ENCODE measurements at places on chromosomes 5 and 9.

DNA sequence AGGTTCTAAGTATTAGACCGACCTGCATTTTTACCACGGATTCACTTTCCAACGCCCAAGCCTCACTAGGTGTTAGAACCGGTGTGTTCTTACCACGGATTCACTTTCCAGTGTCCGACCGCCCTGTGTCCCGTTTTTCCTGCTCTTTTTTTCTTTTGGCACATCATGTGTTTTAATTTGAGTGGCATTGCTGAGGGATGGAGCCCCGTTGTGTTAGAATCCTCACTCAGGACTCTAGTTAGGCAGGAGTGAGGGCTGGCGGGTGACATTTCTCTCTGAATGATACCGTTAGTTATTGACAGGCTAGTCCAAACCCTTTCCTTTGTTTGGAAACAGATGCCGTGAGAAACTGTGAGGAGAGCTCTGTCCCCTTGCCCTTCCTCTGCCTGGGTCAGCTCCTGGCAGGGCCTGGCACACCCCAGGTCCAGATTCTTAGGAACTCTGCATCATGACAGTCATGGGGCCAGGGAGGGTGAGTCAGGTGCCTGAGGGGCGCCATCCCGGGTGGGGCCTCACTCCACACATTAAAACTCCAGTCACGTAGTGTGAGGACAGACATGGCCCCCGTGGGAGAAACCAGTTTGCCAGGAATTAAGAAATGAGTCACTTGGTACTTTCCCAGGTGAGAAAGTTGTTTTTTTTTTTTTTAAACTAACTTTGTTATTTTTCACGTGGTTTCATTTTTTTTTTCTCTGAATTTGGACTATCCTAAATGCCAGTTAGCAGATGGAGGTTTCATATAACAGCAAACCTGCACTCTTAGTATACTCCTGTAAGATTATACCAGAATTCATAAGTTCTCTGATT lies 15.8 kb downstream of the EXOC3 start:
- no peak for DNase-seq

GRCh38 chr5:67118050-67118620 lies 78.5 kb downstream of the CD180 start:
- no peak for DNase-seq

DNA sequence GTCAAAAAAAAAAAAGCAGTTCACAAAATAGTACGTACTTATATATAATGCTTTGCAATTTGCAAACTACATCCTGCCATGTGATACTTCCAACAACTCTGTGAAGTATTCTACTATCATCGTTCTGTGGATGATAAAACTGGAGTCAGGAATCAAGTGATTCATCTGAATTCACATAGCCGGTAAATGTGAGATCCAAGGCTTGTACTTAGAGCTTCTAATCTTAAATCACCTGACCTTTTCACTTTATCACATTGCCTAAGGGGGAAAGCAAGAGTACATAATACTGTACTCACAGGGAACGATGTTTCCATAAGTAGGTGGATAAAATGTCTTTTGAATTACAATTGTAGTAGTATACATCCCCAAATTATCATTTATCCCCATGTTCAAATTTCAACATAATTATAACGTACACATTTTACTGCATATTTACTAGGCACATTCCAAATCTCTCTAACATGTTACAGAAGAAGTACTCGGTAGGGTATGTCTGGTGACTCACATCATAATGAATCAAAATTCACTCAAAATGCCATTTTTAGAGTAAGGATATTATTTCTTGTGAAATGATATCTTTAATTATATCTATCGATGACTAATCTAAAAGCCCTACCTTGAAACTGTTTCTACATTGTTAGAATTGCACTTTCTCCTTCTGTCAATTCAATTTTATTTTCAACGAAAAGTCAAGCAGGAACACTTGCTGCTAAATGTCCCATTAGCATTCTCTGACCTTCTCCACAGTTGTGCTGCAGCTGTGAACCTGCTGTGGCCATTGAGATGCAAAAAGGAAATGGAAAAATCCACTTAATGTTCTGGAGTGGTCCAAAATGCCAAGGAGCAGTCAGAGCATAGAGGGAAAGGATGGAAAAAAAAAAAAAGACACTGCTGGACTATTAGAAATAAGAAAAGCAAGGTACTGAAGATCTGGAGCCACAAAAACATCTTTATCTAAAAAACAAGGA lies 78.9 kb downstream of the OR2K2 start:
- no peak for DNase-seq

DNA sequence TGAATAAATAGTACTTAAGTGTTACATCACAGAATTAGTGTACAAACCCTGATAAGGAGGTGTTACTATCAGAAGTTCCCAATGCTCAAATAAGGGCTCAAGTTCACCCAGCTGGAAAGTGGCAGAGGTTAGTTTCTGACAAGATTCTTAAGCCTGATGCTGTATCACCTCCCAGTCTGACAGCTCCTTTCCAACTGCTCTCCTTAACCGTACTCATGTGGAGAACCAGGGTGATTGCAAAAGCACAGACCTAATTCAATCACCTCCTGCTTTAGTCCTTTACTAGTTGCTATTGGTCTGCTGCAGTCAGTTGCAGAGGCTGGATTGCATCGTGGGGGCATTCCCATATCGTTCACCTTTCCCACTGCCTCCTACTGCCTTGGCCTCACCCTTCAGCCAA lies 100.4 kb upstream of the ZNF618 start:
- DNase-seq = no peak

DNA sequence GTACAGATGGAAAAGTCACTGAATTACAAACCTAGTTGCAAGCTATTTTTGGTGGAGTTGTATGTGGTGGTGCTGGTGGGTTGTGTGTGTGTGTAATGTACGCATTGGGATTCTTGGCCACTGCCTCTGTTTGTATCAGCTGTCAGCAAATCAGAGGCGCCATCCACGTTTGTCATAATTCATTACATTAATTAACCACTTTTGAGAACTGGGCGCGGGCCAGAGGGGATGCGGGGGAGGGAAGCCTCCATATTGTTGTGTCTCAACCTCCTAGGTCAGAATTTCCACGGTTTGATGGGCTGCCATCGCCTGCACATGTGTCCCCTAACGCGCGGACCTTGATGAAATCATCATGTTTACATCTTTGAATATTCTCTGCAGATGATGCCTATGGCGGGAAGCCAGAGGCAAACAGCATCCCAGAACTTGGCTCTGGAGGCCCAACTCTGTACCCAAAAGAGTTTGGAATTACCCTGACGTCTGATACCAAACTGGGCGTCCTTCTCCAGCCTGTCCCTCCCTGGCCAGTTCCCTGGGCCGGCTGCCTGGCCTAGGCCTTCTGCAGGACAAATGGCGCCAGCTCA lies 54.9 kb downstream of the FGF18 start:
- no peak for DNase-seq

DNA sequence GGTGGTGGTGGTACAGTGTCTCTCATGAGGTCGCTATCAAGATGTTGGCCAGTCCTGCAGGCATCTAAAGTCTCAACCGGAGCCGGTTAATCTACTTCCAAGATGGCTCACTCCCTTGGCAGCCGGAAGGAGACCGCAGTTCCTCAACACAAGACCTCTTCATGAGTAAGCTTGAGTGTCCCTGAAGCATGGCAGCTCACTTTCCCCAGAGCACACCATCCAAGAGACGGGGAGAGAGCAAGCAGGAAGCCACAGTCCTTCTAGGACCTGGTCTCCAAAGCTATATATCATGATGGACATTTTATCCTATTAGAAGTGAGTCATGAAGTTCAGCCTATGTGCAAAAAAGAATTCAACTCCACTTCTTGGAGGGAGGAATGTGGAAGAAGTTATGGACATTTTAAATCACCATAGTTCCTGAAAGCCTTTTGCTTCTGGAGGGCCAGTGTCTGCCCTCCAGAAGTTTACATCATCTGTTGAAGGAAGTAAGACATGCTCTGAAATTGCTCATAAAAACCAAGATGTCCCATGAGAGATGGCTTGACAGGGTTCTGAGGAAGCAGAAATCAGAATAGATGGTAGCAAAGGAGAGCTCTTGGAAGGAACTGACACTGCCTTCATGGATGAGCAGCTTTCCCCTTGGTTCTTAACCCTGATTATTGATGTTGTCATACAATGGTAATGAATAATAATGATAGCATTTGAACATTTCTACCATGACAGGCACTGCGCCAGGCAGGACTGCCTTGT lies 21.3 kb downstream of the GALNT10 start:
- DNase-seq = no peak

- DNase-seq = no peak
Measured at GRCh38 chr5:143758750-143759149, 53.2 kb upstream of the HMHB1 start.

- DNase-seq = no peak
Measured at GRCh38 chr5:98414938-98415337, 358.5 kb upstream of the RGMB start.

DNA sequence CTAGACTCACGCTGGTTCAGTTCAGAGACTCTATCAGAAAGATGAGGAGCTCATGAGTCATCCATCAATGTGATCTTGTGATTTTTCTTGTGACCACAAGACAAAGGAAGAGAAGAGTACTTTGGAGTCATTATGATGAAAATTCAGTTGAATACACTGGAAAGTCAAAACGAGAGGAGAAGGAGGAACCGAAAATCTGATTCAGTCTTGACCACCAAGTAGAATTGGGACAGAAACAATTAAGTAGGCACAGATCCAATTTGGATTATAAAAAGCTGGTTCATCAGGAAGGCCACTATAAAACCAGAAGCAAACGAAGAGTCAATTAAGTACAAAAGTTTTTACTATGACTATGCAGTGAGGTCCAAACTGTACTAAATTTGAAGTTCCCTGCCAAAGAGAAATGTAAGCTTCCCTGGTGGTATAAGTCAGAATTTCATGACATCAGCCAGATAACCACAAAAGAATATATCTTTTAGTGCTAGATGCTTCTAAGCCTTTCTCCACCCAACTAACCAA lies 90.9 kb downstream of the THBS4 start:
- no peak for DNase-seq

DNA sequence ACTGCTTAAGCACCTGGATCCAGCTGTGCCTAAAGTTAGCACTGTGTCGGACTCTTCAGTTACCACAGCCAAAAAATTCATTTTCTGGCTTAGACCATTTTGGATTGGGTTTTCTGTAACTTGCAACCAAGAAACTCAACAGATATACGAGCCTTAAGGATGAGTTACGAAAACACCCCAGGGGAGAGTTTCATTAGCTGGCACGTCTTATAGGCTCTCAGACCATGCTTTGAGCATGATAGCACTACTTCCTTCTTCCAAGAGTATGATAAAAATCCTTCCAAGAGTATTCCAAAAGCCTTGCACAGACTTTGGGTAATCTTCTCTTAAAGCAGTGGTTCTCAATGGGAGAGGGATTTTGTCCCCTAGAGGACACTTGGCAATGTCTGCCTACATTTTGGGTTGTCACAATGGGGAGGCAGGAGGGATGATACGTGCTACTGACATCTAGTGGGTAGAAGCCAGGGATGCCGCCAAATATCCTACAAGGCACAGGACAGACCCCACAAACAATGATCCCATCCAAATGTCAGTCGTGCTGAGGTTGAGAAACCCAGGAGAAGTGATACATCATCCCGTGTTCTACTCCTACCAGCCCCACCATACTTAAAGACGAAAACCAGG lies 64.8 kb downstream of the SMIM23 start:
- DNase-seq = no peak

DNA sequence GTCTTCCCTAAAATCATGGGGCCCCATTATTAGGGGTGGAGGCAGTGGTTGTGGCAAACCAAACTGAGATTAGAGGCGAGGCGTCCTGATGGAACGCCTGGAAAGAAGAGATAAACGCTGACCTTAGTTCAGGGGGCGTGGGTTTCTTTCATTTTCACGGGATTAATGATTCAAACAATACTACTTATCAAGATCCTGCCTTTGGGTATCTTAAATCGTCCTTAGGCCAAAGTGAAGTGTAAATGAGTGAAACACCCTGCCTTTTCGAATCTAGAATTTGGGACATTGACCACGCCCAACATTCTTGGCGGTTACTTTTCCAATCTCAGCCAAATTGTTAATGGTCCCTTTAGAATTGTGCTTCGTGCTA lies 1.0 kb upstream of the UBTD2 start:
- no peak for DNase-seq

- peak; percentile 51 for DNase-seq
Measured at GRCh38 chr9:135076143-135076875, 11.2 kb upstream of the OLFM1 start.

DNA sequence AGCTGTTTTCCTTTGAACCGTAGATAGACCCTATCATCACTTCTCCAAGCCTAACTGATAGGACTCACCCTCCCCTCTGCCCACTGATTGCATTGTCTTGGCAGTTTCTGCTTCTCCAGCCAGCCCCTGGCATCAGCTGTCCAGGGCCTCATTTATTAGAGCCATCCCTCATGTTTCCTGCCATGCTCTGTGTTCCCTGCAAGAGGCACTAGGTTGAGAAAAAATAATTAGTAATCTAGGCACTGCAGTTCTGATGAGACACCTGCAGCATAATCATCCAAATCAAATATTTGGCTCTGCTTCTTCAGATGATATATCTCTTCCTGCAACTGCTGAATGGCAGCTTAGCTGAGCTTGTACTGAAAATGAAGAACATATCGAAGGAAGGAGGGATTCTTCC lies 303.0 kb upstream of the TLE4 start:
- DNase-seq = no peak

DNA sequence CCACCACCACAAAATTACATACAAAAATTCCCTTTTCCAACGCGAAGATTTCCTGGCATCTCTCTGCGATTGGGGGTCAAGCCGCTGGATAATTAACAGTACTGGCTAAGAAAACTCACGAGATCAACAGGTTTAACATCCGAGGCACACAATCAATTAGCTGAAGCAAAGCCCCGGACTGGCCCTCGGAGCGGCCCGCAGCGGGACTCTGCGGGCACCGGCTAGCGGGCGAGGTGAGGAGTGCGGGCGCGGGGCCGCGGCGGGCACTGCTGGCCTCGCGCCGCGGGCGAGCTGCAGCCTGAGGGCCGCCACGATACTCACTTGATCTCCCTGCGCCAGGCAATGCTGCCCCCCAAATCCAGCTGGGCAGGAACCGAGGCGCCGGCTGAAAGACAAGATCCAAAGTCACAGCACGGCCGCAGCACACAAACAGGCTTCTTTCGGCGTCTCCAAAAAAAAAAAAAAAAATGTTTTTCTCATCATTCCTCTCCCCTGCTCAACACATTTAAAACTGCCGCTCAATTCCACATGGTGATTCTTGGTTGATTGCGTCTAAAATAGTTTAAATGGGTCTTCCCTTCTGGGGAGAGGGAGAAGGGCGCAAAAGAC lies 210.2 kb downstream of the MEF2C start:
- DNase-seq = peak; percentile 88

DNA sequence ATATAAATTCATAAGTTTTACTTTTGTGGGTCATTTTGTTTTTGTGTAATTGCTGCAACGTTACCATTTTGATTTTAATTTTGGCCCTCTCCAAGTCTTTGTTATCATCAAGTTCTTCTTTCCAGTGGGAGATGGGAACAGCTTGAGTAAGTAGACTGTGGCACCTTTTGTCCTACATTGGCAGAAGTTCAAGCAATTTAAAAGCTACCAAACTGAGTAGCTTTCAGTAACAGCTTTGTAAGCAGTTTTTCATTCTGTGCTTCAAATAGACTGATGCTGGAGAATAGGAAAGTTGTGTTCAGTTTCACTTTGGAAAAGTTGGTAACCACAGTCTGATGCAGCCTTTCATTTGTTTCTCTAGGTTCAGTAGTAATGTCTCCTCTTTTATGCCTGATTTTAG lies 47.8 kb upstream of the TMED7 start:
- DNase-seq = no peak

All from retina (tissue), 1 donor.